Colonic mucosa (tissue), 4 donors: ENCODE measurements at places on chromosomes 3 and 15.

DNA sequence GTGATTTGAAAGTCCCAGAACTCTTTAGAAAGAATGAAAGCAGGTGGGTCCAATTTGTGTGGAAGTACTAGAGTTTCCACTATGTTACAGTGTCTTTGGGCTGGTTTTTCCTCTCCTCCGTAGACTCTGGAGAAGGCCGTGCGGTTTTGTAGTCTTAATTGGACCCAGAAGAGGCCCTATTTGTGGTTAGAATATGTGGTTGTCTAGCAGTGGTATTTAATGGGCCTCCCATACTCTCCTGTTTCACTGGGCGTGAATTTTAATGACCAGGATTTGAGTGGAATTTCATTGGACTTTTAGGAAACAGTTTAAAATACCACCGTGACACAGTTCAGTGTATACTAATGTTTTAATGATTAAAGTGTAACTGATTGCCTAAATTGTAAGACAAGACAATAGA, 182.3 kb downstream of the BBX start:
- no peak overlapping the region for H3K4me3 ChIP-seq
- H3K27ac ChIP-seq, result no peak overlapping the region
- DNase-seq, result no peak
- H3K4me1 ChIP-seq, result no peaks in the 10 kb centered on the region

DNA sequence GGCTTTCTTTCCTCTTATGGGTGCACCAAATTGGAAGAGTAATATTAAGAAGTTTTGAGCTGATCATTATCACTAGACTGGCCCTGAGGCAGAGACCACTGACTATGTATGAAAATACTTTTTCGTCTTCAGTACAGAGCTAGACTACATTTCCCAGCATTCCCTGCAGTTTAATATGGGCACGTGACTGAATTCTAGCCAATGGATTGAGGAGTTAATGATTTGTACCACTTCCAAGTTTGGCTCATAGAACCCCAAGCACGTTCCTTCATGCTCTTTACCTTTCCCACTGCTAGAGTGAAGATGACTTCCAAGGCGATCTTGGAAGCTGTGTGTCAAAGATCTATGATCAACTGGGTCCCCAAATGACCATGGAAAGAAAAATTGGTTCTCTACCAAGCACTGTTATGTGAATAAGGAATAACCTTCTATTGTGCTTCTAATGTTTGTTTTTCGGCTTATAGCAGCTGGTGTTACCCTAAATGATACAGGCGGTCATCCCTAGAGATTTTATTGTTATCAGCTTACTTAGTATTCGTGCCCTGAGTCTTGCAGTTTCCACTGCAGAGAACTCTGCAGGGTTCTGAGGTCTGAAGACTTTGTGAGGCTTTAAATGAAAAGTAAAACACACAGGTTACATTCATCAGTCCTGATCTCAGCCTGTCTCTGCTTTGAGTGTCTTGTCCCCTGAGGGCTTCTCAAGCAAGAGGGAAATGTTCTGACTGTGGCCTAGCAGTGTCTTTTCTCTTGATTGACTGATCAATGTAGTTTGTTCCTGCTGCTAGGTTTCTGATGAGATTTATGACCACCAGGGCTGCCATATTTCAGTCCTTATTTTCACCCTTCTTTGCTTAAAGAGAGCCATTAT, 486.8 kb downstream of the PDCD6IP start:
- DNase-seq, result no peak
- H3K36me3 ChIP-seq, result no peaks in the 10 kb centered on the region
- no peaks in the 10 kb centered on the region for H3K27me3 ChIP-seq
- no peak overlapping the region for H3K27ac ChIP-seq

- no peak overlapping the region for H3K4me3 ChIP-seq
- no peak overlapping the region for H3K27ac ChIP-seq
- no peak for DNase-seq
- no peaks in the 10 kb centered on the region for H3K27me3 ChIP-seq
- no peaks in the 10 kb centered on the region for H3K4me1 ChIP-seq
- no peaks in the 10 kb centered on the region for H3K36me3 ChIP-seq
Observed at GRCh38 chr3:122609798-122610559, 32.5 kb downstream of the PARP15 start.

DNA sequence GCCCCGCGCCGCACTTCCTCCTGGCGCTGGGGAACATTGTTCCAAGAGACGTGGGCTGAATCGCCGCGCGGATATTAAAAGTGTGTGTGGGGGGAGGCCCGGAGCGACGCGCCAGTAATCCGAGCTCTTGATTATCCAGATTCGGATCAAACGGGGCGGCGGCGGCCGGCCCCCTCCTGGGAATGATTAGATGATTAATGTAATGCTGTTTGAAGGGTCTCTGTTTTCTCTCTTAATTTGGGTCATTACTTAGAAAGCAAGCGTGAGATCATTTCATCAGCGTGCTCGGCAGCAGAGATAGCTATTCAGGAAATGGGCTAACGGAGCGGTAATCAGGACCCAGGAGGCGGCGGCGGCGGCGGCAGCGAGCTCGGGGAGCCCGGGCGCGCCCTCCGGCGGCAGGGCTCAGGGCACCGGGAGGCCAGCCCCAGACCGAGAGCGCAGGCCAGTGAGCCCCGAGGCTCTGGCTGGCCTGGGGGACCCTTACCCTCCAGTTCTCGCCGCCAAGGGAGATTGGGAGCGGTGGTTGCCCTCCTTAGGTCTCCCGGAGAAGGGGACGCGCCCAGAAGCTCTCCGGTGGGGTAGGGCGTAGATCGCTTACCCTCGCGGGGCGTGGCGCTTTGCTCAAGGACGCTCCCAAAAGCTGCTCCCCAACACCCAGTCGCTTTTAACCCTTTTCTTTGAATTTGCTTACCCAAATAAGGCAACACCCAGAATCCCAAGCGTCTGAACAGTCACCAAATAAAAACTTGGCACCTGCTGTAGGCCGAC, 4.5 kb downstream of the FEZF2 start:
- no peak for DNase-seq
- H3K27ac ChIP-seq, result no peak overlapping the region
- peaks cover 76% of the 10 kb centered on the region for H3K27me3 ChIP-seq
- no peaks in the 10 kb centered on the region for H3K4me1 ChIP-seq
